ENCODE measurements at places on chromosomes 13 and 19. TPM values are rescaled to one million over a fixed set of nuclear protein-coding genes. Genes with fewer than 3 reads are reported as not detected.

- no peak for DNase-seq
Observed at GRCh38 chr13:24083141-24083540, 77.4 kb upstream of the SPATA13 start.

DNA sequence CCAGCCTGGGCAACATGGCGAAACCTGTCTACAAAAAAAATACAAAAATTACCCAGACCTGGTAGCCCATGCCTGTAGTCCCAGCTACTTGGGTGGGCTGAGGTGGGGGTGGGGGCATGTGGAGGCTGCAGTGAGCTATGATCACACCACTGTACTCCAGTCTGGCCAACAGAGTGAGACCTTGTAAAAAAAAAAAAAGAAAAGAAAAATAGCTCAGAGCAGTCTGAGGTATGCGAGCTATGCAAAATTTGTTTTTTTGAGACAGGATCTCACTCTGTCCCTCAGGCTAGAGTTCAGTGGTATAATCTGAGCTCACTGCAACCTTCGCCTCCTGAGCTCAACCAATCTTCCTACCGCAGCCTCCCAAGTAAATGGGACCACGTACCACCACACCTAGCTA is 7.1 kb upstream of the TOMM40 start:
- DNase-seq: no peak

DNA sequence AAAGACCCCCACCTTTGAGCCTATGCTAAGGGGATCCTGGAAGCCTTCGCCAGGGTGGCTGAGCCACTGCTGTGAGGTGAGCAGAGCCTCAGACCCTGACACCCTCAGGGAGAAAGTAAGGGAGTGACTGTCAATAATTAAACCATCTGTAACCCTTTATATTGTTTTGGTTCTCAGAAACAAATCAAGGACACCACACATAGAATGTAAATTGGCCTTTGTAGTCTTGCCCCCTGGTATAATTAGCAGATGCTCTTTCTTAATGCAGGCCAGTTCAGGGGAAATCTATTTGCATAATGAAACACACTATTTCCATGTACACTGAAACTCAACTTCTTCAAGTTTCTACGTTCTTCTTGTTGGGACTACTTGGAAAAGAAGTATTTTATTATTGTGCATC is 127.7 kb upstream of the EDNRB start:
- DNase-seq: no peak

- DNase-seq: no peak
Observed at GRCh38 chr19:18502638-18503294, 19.1 kb downstream of the ELL start.

DNA sequence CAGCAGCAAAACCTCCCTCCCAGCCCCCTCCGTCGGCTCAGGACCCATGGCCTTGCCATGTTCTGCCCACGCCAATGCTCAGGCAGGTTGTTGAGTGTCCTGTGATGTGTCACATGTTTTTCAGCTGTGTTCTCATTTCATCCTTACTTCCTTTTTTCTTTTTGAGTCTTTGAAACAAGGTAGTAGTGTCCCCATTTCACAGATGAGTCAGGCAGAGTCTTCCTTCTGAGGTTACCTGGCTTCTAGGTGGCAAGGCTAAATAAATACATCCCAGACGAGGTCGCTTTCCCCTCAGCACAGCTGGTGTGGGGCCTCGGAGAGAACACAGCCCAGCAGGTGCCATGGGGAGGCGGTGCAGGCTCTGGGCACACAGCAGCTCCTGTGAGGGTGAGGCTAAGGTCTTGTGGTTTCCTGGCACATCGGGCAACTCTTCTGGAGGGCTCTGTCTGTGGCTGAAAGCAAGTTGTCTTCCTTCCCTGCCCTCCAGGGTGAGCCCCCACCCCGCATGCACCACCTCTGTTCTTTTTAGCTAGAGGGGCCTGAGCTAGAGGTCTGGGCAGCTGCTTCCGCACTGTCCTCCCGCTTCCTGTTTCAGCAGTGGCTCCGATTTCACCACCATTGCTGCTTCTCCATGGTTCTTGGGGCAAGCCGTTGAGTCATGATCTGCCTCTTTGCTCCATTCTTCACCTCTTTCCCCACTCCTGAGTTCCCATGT is 15.1 kb downstream of the PRAM1 start:
- no peak for DNase-seq

DNA sequence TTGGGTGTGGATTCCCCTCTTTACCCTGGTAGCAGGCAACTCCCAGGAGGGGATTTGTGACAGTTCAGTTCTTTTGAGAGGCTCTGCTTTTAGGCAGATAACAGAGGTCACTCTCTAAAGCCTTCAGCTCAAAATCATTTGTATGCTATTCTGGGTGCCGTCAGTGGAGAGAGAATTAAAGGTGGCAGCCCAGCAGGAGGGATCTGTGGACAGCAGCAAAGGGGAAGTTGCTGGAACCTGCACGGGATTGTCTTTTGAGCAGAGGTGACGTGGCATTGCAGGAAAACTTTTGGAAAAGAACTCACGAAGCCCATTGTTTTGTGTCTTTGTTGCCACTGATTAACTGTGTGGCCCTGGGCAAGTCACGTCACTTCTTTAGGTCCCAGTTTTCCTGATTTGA is 62.4 kb upstream of the C1QTNF9 start:
- no peak for DNase-seq

DNA sequence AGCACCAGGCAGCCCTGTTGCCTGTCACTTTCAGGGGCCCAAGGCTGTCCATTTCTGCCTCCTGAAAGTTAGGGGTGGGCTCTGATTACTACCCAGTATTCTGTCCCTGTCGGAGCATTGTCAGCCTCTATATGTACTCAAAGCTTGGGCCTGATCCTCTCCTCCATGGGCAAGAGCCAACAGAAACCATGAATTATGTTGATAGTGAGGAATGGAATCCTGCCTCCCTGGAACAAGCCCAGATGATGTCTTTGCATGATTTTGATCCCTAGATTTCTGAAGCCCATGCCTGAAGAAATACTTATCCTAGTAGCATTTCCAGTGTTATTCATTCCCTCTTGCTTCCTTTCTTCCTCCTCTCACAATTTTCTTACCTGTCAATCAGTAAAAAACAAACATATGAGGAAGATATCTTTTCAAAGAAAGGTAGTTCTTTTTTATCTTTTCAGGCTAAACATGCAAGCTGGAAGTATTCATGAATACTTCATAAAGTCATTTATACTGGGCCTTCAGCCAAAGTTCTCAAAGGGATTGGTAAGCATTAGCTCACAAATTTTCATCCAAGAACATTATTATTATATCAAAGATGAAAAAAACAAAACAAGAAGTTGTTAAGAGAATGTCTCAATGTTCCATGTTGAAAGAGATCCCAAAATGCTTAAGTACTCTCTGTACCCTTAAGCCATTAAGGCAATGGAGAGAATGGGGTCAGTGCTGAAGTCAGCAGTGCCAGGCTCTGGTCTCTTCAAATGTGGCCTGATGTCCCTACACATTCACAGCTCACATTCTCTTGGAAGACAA is 171.7 kb downstream of the NHLRC3 start:
- DNase-seq: no peak

DNA sequence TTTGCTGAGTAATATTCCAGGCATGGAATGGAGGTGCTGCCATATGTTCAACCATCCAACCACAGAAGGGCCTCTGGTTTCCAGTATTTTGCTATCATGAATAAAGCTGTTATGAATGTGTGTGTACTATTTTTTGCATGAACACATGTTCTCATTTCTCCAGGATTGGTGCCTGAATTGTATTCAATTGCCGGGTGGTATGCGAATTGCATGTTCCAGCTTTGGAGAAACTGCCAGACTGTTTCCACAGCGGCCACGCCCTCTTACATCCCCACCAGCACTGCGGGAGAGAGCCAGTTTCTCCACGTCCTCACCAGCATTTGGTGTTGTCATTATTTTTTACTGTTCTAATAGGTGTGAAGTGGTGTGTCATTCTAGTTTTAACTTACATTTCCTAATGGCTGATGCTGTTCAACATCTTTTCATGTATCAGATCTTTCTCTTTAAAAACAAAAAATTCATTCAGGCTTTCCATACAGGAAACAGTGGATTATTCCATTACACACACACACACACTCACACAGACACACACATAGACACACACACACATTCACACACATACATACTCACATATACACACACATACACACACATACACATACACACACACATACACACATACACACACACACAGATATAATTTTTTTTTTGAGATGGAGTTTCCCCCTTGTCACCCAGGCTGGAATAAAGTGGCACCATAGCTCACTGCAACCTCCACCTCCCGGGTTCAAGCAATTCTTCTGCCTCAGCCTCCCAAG is 154.1 kb downstream of the PTPRS start:
- no peak for DNase-seq

DNA sequence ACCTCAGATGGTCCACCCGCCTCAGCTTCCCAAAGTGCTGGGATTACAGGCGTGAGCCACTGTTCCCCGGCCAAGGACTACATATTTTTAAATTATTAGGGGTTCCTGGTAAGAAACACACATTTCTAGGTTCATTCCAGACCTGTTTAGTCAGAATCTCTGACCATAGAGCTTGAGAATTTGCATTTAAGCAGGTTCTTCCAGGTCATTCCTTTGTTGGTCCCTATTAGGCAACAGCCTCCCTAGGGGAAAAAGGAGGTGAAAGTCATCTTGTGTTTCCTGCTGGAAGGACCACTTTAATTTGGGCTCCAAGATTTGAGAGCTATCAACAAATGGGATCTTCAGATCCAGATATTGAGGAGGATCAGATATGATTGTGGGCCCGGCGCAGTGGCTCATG is 16.3 kb downstream of the S1PR2 start:
- DNase-seq: peak; percentile 63

- DNase-seq: no peak
Observed at GRCh38 chr19:49422407-49423070, 702 bp downstream of the PTH2 start.

- DNase-seq: no peak
Observed at GRCh38 chr19:35540356-35540927, 5.0 kb upstream of the TMEM147 start.

DNA sequence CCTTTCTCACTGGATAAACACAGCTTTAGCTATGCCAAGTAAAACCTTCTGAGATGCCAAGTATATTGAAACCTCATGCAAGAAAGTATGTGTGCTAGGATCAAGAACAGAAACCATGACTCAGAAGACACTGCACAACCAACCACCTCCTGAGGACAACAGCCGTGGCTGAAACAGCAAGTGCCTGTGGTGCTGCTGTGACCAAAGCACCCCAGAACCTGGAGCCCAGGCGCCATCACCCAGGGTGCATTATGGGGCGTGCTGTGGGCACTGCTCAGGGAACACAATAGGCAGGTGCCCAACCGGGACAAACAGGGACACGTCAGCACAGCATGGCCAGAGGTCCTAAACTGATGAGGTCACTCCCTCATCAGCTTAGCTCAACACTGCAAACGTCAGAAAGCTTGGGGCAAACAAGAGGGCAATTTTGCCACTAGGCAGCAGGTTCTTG is 101.3 kb upstream of the SLC15A1 start:
- DNase-seq: no peak

GRCh38 chr19:13437919-13438618 is 68.2 kb downstream of the CACNA1A start:
- DNase-seq: no peak

DNA sequence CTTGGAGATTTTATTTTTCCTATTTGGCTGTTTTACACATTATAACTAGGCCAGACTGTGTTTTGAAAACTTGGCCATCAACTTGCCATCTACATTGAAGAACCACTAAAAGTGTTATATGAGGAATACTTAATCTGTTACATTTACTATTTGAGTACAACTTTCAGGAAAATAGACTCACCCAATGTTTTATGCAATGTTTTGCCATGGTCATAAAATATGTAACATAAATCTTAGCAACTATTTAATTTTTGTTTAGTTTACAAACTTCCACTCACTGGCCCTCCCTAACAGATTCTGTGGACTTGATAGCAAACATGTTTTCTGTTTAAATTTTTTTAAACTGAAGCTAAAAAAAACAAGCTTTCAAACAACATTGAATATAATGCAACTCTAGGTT is 23.7 kb upstream of the TRPC4 start:
- DNase-seq: no peak

GRCh38 chr13:75384879-75385707 is 96.9 kb downstream of the TBC1D4 start:
- DNase-seq: no peak

- no peak for DNase-seq
Observed at GRCh38 chr13:99905814-99906213, 65.8 kb downstream of the ZIC5 start.

GRCh38 chr19:46489445-46490272 is 6.0 kb downstream of the PNMA8B start:
- no peak for DNase-seq

DNA sequence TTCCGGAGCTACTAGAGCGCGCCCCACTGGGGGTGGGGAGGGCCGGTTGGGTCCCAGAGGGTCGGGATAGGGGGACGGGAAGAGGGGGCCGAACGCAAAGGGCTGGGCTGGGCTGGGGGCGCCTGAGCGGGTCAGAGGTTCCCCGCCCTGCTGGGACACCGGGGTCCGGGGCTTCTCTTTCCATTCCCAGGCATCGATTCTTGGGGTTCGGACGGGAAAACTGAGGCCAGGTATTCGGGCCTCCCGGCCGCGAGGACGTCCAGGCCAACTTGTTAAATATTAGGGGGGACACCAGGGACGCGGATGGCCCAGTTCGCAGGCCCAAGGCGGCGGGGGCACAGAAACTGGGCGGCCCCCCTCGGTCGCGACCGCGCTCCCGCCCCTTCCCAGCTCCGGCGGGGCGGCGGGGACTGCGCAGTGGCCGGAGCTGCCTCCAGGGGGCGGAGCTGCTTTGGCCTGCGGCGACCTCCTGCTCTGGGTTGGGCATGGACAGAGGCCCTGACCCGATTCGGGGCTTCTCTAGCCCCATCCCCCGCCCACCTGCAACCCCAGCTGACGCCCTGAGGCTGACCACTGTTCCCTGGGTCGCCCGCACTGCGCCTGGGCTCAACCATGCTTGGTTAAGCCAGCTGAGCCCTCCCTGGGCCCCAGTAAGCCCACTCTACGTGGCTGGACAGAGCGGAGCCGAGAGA is 1.2 kb upstream of the KLF16 start:
- DNase-seq: peak; percentile 44

S1PR5 gene
- 2.4 TPM for total RNA-seq

RELB gene
- 4.8 TPM for total RNA-seq

CABP5 gene
- not detected for total RNA-seq

NDUFA3 gene
- total RNA-seq: 138 TPM

CDC37 gene
- total RNA-seq: 560 TPM

IGFL1 gene
- total RNA-seq: 0.77 TPM

CELF5 gene
- 0.75 TPM for total RNA-seq

NLRP8 gene
- not detected for total RNA-seq

Data from PC-3 (cell line).